ENCODE measurements at places on chromosomes 1 and 21.

DNA sequence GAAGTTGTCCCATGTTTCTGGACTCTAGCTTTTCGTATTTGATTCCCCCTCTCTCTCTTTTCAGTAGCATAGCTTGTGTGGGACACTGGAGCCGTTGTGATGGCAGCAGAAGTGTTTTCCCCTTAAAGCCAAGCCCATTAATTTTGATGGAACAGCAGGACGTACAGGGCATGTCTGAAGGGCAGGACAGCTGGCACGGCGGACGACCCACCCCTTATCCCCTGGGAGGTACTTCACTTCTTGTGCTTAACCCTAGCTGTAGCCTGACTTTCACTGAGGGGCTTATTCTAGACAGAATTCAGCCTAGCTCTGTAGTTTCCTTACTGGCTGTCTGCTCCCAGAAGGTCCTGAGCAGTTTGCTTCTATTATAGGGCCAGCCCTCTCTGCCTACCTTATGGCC lies 8.6 kb upstream of the PPFIA4 start:
- no peaks in the 10 kb centered on the region for H3K27me3 ChIP-seq
- DNase-seq: no peak
- H3K36me3 ChIP-seq: peaks cover 52% of the 10 kb centered on the region
- no peak overlapping the region for H3K4me3 ChIP-seq
- H3K4me1 ChIP-seq: peaks cover 6% of the 10 kb centered on the region
- no peak overlapping the region for H3K27ac ChIP-seq

GRCh38 chr1:170749549-170749948 lies 85.6 kb downstream of the PRRX1 start:
- DNase-seq: no peak
- H3K27ac ChIP-seq: no peak overlapping the region
- peaks cover 2% of the 10 kb centered on the region for H3K27me3 ChIP-seq
- H3K4me1 ChIP-seq: no peaks in the 10 kb centered on the region
- no peaks in the 10 kb centered on the region for H3K36me3 ChIP-seq

DNA sequence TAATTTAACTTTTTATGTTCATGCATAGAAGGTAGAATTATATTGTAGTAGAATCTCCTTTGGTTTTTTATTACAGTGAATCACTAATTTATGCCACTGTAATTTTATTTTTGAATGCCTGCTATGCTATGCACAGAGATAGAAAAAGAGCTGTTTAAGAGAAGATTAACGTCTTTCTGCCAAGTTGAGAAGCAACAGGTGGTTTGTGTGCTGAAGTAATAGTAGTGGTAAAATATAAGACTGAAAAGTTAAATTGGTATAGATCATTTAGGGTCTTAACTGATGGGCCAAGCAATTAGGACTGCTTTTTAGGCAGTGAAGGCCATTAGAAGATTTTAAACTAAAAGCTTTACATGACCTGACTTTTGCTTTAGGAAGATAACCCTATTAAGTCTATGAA lies 115.1 kb downstream of the SYT14 start:
- peaks cover 2% of the 10 kb centered on the region for H3K27me3 ChIP-seq
- no peak overlapping the region for H3K27ac ChIP-seq
- DNase-seq: no peak
- H3K36me3 ChIP-seq: no peaks in the 10 kb centered on the region
- no peaks in the 10 kb centered on the region for H3K4me1 ChIP-seq

- H3K4me3 ChIP-seq: no peak overlapping the region
- H3K36me3 ChIP-seq: peaks cover 46% of the 10 kb centered on the region
- H3K4me1 ChIP-seq: peaks cover 62% of the 10 kb centered on the region
- no peak for DNase-seq
- H3K27me3 ChIP-seq: no peaks in the 10 kb centered on the region
- H3K27ac ChIP-seq: peak overlapping the region; percentile 61
Measured at GRCh38 chr1:26740023-26740634, 44.3 kb downstream of the ARID1A start.

Measured in activated naive CD8-positive, alpha-beta T cell treated with anti-CD3 and anti-CD28 coated beads, Interleukin-2, amount 10 ng/mL, durations not matched to agents 7 days and 5 days (primary cell).